Esophagus squamous epithelium (tissue), 5 donors: ENCODE measurements at places on chromosomes 1 and 21.

DNA sequence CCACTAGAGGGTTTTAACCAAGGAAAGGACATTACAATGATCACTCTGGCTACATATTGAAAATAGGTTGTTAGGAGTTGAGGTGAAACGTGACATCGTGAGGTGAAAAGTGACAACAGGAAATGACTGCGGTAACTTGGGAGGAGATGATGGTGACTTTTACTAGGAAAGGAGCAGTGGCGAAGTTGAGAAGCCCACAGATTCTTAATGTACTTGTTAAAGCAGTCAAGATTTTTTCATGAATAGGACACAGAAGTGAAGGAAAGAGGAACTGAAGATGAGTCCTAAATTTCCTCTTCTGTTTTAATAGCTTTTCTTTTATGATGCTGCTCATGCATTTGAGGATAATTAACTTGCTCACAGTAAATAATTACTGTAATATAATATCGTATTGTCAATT lies 59.5 kb downstream of the OMA1 start:
- no peak for DNase-seq

DNA sequence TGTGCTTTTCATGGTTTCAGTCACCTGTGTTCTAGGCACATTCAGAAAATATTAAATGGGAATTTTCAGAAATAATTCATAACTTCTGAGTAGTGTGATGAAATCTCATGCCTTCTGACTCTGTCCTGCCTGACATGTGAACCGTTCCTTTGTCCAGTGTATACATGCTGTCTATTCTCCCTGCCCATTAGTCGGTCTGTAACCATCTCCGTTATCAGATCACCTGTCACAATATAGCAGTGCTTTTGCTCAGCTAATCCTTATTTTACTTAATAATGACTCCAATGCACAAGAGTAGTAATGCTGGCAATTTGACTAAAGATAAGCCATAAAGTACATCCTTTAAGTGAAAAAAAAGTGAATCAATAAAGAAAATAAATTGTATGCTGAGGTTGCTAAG lies 597.5 kb downstream of the BRINP3 start:
- no peak for DNase-seq

- DNase-seq, result no peak
Measured at GRCh38 chr1:59266180-59266926, 30.5 kb upstream of the FGGY start.

DNA sequence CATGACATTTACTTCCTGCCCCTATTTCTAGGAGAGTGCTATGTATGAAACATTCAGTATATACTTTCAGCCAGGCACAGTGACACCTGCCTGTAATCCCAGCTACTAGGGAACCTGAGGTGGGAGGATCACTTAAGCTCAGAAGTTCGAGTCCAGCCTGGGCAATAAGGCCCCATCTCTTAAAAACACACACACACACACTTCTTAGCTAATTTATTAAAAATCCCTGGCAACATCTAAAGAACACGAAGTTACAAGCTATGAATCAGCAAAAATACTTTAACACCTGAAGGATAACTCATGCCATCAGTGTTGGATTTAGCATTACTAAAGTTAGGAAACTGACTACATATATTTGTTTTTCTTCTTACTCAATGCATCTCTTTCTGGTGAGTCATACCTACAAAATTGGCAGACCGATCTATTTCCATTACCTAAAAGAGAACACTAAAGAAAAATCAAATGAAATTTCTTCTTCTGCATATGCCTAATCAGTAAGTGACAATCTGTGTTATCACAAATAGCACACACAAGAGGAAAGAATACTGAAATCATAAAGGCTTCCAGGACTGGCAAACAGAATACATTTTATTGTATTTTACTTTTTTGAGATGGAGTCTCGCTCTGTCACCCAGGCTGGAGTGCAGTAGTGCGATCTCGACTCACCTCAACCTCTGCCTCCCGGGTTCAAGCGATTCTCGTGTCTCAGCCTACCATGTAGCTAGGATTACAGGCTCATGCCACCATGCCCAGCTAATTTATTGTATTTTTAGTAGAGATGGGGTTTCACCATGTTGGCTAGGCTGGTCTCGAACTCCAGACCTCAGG lies 41.4 kb downstream of the RNF115 start:
- DNase-seq, result no peak

- DNase-seq, result no peak
Measured at GRCh38 chr21:43191521-43191920, 22.7 kb downstream of the CRYAA start.

- DNase-seq, result no peak
Measured at GRCh38 chr1:167833904-167834303, 80.0 kb downstream of the ADCY10 start.
